ENCODE measurements at places on chromosomes 1 and 21. TPM values are rescaled to one million over a fixed set of nuclear protein-coding genes. Genes with fewer than 3 reads are reported as not detected.
A peak's percentile ranks its signal among the peaks of the same experiment; 100 is the strongest.

Gene RNF207
- 7.8 TPM for total RNA-seq

GRCh38 chr1:205091043-205091740 is 6.9 kb upstream of the TMEM81 start:
- DNase-seq: peak; percentile 30

GRCh38 chr21:26972192-26972591 is 5.3 kb upstream of the ADAMTS5 start:
- no peak for DNase-seq

DNA sequence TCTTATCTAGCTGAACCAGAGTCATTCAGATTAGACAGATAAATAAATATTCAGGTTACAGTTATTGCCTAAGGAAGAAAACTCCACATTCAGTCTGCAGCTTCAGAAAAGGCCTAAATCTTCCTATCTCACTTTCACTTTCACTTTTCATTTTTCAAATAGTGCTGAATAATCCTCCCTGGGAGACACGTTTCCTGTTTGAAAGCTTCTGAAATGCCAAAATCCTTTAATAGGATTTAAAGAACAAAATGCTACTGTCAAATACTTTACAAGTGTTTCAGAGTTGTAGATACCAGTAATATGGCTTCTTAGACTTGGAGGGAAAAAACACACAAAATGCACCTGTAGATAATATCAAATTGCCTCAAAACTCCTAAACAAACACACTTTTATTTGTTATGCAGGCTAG is 3.9 kb downstream of the PSMB2 start:
- peak; percentile 67 for DNase-seq

- DNase-seq: no peak
Observed at GRCh38 chr1:67338642-67339041, 31.0 kb downstream of the IL12RB2 start.

DNA sequence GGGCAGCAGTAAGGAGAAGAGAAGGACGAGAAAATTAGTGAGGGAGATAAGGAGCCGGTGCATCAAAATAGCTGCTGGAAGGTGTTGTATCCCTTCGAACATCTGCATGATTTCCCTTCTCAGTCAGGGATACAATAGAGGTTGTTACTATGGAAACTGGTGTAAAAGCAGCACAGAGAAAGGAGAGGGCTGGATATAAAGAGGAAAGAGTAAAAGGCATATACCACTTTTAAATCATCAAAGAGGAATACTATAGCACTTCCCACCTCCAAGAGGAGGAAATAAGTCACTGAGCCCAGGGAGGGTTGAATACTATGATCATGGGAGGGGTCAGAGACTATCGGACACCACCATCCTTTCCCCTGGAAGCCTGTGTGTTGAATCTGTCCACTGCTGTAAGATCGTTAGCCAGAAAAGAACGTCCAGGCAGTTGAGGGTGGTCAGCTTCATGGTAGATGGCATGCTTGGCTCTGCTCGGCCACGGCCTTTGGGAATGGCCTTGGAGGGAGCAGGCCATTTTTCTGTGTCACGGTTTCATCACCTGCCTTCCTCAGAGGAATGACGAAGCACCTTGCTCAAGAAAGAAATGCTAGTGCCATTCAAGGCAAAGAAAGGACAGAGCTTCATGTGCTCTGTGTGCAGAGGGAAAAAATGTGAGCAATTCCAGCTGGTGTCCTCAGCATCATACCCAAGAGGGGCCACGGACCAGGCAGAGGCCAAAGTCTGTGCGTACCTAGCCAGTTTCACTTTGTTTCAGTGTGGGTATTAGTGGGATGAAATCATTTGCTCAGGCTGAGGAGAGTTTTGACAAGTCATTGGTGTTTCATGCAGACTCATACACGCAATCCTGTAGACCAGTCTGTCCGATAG is 64.2 kb downstream of the IRF2BP2 start:
- no peak for DNase-seq

DNA sequence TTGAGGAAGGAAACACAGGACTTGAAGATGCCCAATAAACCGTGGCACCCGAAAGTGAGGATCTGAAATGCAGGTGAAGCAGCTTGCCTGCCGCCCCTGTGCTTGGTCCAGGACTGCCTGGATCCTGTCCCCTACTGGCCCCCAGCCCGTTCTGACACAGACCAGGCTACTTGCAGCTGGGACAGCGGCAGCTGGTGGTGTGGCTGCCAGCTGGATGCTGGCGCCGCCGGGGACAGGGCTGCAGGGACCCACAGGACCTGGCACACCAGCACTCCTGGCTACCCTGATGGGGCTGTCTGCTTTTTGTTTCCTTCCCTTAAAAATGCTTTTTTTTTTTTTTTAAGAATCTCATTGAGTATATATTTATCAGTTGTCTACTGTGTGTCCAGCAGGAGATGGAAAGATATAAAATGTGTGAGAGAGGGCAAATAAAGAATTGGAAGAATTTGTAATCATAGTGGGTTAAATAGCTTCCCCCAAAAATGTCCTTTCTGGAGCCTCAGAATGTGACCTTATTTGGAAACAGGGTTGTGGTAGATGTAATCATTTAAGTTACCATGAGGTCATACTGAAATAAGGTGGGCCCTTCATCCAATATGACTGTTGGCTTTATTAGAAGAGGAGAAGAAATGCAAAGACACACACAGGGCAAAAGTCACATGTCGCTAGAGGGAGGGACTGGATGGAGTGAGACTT is 165.6 kb downstream of the DSCAM start:
- DNase-seq: no peak

- no peak for DNase-seq
Observed at GRCh38 chr1:228297822-228298221, 90.0 kb downstream of the OBSCN start.

DNA sequence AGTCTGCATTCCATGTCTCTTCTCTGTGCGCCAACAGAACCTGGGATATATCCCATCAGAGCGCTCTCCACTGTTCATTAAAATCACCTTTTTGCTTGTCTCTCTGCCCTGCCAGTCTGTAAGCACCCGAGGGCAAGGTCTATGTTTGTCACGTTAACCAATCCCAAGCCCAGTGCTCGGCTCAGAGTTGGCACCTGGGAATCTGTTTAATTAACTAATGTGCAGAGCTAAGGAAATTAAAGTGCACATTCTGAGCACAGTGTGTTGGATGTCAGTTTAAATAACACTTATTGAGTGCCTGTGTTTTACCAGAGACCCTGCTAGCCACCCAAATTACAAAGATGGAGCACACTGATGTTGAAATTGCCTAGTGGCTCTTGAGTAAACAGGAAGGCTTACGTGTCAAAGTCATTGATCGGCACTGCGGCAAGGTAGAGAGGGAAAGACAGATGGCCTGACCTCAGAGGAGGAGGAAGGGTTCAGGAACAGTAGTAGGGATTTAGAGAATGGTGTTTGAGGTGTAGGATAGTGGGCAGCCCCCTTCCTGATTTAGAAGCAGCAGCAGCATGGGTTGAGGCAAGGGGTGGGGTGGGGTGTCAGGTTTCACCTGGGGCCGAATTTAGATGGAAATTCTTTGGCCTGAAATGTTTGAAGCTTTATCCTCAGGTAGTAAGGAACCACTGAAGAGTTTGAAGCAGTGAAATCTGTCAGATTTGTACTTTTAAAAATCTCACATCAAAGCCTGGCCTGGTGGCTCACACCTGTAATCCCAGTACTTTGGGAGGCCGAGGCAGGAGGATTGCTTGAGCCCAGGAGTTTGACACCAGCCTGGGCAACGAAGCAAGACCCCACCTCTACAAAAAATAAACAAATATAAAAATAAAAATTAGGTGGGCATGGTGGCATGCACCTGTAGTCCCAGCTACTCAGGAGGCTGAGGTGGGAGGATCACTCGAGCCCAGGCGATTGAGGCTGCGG is 7.7 kb downstream of the ARMH1 start:
- DNase-seq: no peak

GRCh38 chr1:95701450-95702173 is 467.6 kb downstream of the RWDD3 start:
- no peak for DNase-seq

- no peak for DNase-seq
Observed at GRCh38 chr21:46397211-46397905, 61.3 kb upstream of the DIP2A start.

DNA sequence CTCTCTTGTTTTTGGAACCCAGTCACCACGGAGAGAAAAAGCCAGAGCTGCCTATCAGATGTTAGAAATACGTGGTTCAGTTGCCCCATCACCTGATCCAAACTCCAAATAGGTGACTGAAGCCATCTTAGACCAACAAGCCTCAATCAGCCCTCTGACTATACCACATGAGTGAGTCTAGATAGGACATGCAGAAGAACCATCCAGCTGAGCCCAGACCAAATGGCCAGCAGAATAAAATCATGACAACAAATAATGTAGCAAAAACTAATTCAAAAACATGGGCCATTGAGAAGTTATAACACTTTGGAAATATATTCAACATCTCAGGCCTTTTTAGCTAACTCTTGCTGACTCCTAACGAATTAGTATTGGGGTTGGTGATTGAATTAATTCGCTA is 348.4 kb upstream of the C1orf87 start:
- no peak for DNase-seq

GRCh38 chr1:84861516-84861915 is 31.5 kb downstream of the LPAR3 start:
- no peak for DNase-seq

DNA sequence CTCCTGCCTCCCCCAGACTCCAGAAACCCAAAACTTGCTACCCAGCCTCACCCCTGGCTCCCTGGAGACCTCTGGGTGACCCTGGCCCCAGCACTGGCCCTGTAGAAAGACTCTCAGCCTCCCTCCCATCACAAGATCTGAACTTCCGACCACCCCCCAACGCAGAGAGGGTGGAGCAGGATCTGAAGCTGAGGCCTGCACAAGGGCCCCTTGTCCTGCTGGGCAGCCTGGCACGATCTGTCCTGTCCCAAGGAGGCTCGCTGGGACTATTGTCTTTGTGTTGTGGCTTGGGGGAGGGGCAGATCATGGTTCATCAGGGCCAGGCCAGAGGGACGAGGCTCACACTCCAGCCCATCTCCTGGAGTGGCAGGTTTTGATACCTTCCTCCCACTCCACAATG is 20.0 kb downstream of the PHLDA3 start:
- no peak for DNase-seq

Gene LENEP
- total RNA-seq: not detected

DNA sequence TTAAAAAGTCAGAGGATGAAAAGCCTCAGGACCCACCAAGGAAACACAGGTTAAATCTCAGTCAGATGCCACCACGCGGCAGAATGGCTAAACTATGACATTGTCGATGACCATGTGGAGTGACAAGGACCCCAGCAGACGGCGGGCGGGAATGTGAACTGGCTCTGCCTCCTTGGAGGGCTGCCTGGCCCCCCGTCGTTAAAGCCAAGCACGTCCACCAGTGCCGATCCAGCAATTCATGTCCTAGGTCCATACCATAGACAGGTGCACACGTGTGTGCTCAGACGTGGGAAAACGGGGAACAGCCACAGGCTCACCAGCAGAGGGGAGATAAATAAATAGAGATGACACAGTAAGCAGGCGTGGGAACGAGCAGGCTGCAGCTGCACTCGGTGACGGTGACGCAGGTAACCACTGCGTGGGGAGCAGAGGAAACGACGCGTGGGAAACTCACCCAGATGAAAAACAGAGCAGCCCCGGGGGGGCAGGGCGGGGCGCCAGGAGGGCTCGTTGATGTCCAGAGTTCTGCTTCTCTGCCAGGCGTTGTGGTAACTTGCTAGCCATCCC is 28.3 kb upstream of the PCBP3 start:
- DNase-seq: peak; percentile 33

DNA sequence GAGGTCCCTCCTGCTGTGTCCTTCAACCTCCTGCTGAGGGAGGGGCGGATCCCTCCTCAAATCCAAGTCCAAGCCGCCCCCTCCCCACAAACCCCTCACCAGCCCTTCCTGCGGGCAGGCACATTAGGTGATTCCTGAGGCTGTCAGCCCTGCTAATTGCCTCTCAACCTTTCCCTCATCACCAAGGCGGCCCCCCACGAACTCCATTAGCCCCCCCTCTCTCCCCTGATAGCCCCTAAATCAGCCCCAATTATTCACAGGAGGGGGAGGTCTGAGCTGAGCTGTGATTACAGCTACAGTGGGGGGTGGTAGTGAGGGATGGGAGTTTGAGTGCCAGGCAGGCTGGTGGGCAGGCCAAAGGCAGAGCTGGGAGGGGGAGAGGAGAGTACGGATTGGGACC is 5.8 kb upstream of the PEAR1 start:
- no peak for DNase-seq

Gene PEX14
- total RNA-seq: 12.2 TPM

Gene HMGCS2
- total RNA-seq: not detected

- no peak for DNase-seq
Observed at GRCh38 chr1:118987468-118988185, 516 bp downstream of the TBX15 start.

DNA sequence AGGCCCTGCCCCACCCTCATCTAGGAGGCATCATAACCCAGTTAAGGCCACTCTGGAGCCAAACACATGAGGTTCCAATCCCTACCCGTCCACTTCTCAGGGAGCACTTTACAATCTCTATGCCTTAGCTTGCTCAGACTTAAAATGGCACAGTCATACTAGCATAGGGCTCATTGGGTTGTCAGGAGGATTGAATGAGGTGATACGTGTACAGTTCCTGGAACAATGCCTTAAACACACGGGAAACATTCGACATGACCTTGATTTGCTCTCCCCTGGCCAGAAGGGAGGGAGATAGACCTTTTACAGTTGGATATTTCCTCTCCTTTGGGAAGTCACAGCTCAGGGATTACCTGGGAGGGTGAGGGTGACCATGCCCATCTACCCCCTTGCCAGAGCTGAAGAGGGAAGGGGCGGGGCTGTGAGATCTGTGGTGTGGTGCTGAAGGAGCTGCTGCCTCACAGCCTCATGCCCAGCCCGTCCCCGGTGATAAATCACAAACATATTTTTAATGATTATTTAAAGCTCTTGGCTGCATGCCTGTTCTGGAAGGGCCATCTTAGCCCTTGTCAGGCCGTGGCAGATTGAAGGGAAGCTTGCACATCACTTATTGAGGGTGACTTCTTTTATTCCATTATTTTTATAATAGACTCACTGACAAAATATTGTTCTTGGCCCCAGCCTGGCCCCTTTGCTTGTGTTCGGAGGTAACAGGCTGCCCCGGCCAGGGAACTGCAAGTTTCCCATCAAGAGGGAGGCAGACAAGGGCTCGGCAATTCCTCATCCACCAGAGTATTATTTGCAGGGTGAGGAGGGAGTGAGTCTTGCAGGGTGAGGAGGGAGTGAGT is 83.4 kb downstream of the FOXD2 start:
- DNase-seq: peak; percentile 33

GRCh38 chr1:66438062-66438461 is 95.9 kb upstream of the SGIP1 start:
- DNase-seq: no peak

DNA sequence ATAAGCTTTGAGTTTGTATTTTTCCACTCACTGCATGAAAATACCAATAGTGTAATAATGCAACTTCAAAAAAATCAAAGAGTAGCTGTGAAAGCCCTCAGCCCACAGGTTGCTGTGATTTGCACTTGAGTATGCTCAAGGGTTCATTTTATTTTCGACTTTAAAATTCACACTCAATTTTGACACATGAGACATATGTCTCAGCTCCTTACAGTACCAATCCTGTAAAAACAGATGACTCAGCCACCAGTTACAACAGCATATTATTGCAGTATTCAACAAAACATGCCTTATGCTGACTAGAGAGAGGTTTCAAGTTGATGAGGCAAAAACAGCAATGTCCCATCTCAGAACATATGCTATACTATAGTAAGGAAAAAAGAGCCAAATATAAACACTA is 66.1 kb downstream of the CYYR1 start:
- peak; percentile 50 for DNase-seq

Gene UBIAD1
- 11.7 TPM for total RNA-seq

GRCh38 chr1:204564835-204565234 is 48.6 kb downstream of the MDM4 start:
- DNase-seq: no peak

Gene IL22RA1
- 0.09 TPM for total RNA-seq

- peak; percentile 10 for DNase-seq
Observed at GRCh38 chr1:223556414-223557129, 108.9 kb downstream of the CAPN8 start.

GRCh38 chr1:151060007-151060656 is at the start of gene MLLT11:
Gene MLLT11 (plus strand): TSS chr1:151060397. CDS start chr1:151067225, 6,828 bp downstream.
- DNase-seq: peak; percentile 61

Measured in fibroblast of the aortic adventitia (primary cell).